ENCODE measurements at places on chromosomes 4 and X. TPM values are rescaled to one million over a fixed set of nuclear protein-coding genes. Genes with fewer than 3 reads are reported as not detected.

DNA sequence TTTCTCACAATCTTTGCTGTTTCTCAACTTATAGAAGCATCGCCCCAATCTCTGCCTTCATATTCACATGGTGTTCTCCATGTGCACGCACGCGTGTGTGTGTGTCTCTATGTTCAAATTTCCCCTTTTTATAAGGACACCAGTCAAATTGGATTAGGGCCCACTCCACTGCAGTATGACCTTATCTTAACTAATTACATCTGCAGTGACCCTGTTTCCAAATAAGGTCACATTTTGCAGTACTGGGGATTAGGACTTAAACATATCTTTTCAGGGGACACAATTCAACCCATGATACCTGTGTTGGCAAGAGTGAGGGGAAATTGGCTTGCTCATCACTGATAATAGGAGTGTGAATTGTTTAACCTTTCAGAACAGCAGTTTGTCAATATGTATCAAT, 66.5 kb upstream of the MAGEA10 start:
- DNase-seq = no peak

Gene DACH2
- 0.13 TPM for total RNA-seq

Gene RGN
- 23.4 TPM for total RNA-seq

DNA sequence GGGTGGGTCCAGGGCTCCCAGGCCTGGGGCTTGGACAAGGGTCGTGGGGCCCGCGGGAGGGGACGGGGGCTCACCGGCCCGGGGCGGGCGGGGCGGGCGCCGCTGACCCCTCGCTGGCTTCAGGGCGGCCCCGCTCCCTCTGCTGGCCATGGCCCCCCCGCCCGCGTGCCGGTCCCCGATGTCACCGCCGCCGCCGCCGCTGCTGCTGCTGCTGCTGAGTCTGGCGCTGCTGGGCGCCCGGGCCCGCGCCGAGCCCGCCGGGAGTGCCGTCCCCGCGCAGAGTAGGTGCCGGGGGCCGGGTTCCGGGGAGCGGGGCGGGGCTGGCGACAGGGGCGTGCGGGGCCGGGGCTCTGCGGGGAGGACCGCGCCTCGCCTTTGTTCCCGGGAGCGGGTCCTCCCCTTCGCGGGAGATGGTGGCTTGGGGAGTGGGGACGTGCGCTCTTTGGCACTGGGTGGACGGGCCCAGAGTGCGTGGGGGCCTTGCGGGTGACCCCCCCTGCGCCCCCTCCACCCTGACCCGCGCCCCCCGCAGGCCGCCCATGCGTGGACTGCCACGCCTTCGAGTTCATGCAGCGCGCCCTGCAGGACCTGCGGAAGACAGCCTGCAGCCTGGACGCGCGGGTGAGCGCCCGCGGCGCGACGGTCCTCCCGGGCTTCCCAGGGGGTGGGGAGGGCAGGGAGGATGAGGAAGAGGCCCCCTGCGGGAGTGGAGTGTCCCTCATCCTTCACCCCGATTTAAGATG, 16.8 kb upstream of the NAT8L start:
- DNase-seq = no peak

DNA sequence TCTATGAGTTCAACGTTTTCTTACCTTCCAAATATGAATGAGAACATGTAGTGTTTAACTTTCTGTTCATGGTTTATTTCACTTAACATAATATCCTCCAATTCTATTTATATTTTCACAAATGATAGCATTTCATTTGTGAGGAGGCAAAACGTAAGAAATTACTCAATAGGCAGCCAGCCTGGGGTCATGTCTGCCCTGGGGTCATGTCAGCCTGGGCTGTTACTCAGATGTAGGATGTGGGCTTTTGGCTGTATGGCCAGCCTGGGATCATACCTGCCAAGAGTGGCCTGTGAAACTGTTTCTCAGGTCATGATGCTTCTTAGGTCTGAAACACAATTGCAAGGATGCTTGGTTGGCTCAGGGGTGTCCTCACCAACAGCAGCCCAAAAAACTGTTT, 187.0 kb downstream of the FBXO8 start:
- DNase-seq = no peak
